ENCODE measurements at places on chromosomes 7 and 10.

DNA sequence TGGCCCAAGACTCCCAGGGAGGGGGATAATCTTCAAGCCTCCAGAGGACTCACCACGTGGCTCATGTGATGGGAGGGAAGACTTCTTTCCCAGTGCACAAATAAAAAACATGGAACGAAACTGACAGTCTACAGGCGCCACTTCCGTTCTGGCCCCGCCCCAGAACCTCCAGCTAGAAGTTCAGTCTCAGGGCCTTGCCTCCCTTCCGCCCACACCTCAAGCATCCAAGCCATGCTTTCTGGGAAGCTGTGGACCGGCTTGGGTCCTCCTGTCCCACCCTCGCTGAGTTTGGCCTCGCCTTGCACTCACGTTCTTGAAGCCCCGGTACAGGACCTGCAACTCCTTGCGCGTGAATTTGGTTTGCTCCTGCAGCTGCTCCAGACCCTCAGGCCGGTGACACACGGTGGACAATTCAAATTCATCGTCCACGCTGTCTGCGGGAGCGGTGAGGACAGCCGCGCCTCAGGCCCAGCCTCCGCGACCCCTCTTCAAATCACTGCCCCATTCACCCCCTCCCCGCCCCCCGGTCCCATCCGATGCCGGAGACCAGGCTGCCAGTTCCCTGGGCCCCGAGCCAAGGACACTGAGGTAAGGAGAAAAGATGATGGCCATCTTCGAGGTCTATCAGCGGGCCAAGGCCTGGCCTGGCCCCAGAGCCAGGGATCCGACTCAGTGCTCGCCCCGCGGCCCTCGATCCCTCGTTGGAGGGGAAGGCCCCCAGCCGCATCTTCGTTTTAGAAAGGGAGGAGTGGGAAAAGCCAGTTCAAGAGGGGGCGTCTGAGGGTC, 10.7 kb upstream of the OGA start:
- no peak for DNase-seq

GRCh38 chr7:136062625-136063325, 85.6 kb upstream of the MTPN start:
- peak; percentile 73 for DNase-seq

DNA sequence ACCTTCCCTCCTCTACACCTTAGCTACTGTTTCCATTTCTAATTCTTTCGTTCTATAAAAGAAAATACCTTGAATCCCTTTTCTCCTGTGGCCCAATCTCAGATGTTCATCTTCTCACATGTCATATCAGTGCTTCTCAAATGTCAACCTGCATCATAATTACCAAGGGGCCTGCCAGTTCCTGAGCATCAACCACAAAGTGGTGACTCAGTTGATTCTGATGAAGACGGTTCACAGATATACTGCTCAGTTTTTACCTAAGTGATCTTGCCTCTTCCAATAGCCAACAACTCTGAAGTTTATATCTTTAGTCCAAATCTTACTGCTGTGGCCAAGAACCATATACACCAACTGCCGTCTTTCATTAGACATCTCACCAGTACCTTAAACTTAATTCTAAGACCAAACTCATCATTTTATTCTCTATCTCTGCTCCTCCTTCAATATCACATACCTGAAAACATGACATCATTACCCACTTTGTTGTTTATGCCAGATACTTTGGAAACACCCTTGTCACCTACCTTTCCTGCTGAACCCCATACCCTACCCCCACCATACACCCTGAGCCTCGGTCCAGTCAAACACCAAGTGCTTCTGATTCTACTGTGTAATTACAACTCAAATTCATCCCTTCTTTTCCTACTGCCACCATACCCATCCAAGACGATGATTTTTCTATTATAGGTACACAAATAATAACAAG, 115.5 kb downstream of the LMBR1 start:
- DNase-seq, result no peak

DNA sequence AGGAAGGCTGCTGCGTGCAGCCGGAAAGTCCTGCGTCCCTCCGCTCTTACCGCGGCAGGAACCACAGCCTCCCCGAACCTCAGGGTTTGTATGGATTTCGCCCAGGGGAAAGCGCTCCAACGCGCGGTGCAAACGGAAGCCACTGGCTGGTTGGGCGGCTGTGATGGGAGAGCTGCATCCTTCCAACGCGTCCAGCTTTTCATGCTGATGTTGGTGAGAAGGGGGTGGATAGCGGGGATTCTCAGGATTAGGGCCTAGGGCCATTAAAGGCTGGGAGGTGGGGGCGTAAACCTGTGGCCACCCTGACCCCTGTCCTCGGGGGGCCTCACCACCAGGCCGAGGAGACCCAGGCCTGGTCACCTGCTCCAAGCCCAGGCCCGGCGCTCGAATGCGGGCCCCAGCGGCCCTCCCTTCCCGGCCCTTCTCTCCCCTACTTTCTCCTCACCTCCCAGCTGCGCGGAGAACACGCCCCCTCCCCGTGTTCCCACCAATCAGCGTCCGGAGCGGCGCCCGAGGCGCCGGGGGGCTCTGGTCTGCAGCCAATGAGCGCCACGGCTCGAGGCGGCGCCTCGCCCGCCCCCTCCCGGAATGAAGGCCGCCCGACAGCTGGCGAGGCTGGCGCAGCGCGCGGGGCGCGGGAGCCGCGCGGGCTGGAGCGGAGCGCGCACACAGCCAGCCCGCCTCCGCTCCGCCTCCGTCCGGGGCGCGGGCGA, 458 bp upstream of the NANOS1 start:
- peak; percentile 98 for DNase-seq

DNA sequence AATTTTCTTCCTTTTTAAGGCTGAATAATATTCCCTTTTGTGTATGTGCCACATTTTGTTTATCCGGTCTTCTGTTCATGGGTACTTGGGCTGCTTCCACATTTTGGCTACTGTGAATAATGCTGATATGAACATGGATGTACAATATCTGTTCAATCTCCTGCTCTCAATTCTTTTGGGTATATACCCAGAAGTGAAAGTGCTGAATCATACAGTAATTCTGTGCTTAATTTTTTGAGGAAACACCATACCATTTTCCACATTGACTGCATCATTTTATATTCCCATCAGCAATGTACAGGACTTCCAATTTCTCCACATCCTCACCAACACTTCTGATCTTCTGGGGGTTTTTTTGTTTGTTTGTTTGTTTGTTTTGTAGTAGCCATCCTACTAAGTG, 135.0 kb upstream of the INHBA start:
- DNase-seq, result no peak

DNA sequence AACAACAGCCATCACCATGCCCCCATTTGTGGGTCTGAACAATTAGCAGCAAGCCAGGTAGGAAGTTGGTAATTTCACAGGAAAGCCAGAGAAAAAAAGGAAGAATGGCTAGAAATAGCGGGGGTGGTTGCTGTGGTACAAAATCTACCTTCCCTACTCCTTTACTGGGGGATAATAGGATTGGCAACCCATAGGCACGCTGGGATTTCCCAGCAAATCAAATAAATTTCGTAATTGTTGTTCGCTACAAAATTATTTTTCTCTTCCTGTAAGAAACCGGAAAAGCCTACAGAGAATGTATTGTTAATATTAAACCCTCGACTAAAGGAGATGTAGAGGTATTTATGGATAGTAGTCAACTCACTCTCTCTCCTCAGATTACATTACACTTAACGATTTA, 123.9 kb downstream of the DOCK4 start:
- DNase-seq, result no peak

- DNase-seq, result no peak
Observed at GRCh38 chr10:133458021-133458709, 4.4 kb downstream of the SCART1 start.

DNA sequence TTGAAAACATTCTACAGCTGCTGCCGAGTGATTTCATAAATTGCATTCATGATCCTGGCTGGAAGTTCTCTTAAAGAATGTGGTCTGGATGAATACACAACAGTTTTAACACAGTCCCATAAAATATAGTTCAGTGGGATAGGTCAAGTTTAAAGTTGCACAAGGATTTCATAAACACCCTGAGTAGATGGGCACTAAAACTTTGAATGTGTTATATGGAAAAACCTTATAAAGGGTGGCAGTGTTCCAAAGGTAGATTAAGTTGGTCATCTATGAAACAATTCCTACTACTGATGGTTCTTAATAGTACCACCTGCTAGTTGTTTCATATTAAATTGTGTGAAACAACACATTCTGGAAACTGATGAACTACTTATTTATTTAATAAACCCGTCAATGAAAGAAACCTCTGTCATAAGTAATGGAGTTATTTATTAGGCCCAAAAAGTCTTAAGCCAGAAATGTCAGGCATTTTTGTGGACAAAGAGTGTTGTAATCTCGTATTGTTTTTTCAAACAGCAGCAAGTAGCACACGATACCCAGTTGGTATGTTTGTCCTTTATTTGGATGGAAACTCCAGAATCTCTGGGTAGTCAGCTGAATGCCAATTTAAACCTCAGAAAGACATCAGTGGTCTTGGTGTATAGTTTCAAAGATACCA, 14.3 kb upstream of the RPA3 start:
- no peak for DNase-seq

DNA sequence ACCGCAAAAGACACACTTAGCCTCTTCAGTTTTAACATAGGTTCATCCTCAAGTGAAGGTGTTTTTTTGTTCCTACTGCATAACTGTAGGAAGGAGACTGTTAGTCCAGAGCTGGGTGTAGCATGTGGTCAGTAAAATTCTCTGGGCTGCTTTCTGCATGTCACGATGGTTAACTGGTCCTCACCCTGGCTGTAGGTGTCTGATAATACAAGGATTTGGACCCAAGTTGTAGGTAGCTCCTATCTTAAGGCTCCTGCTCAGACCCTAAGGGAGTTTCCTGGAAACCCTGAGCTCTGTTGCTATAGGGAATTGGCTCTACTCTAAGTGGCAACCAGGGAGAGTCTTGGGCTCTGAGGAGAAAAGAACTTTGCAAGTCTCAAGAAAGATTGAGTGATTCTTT, 112.9 kb downstream of the SAMD9 start:
- DNase-seq, result no peak

GRCh38 chr7:143346018-143346417, 16.5 kb downstream of the FAM131B start:
- DNase-seq, result no peak

GRCh38 chr7:107975394-107976013, 27.5 kb downstream of the LAMB1 start:
- DNase-seq, result no peak

GRCh38 chr10:71693377-71693776, 26.2 kb downstream of the C10orf105 start:
- DNase-seq, result no peak

DNA sequence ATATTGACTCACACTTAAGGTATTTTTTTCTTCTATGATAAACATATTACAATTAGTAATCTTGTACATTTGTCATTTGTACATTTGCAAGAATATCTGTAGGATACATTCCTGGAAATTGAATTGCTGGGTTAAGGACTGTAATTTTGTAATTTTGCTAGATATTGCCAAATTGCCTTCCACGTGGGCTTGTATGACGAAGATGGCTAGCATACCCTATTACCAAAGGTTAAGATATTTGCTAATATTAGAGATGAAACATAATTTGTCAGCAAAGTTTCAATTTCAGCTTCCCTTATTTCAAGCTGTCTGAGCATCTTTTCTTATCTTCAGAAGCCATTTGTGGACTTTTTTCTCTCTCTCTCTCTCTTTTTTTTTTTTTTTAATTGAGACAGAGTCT, 1.0 kb upstream of the LYZL2 start:
- DNase-seq, result no peak

GRCh38 chr7:46680147-46680546, 759.1 kb upstream of the IGFBP3 start:
- no peak for DNase-seq

- DNase-seq, result no peak
Observed at GRCh38 chr10:35237766-35238512, 98.4 kb upstream of the CCNY start.

GRCh38 chr7:158470336-158470735, 117.3 kb downstream of the PTPRN2 start:
- no peak for DNase-seq

DNA sequence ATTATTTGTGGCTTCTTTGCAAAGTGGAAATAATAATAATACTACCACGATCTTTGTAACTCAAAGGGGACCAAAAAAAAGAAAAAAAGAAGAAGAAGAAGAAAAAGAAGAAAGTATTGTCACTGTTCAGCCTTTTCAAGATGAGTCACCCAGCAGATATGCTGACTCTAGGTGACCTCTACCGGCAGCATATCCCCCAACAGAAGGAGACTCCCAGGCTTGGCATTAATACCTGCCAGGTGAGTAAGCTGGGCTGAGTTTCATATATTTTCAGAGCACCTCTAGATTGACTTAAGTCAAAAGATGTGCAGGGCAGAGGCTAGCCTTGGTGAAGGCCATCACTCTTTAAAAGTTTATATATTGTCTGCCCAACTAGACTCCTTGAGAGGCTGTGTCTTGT, 30.4 kb upstream of the GPR26 start:
- no peak for DNase-seq

DNA sequence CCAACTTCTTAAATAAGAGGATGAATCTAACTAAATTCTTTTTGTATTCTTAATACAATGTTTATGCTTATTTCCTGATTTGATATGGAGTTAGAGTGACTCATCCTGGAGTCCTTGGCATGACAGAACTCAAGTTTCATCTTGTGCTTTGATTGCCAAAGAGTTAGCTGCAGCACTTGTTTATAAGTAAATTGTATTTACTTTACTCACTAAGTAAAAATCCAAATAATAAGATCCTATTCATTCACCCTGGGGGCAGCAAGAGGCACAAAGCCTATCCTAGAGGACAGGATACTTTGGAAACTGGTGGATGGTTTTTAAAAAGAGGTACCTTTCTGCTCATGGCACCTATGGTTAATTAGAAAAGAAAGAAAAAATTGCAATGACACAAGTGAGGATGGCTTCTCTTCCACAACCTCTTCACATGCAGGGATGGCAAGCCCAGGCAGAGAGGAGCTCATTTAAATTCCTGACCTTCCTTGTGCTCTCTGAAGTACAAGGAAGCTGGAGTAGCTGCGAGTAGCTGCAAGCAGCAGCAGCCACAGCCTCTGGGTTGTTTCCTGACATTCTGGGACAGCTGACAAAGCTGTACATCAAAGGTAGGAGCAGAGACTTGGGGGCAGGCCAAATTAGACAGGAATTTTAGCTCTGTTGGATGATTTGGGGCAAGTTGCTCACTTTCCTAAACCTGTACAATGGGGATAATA, 28.5 kb upstream of the CROT start:
- DNase-seq, result no peak
